ENCODE measurements at places on chromosomes 5 and 9.

DNA sequence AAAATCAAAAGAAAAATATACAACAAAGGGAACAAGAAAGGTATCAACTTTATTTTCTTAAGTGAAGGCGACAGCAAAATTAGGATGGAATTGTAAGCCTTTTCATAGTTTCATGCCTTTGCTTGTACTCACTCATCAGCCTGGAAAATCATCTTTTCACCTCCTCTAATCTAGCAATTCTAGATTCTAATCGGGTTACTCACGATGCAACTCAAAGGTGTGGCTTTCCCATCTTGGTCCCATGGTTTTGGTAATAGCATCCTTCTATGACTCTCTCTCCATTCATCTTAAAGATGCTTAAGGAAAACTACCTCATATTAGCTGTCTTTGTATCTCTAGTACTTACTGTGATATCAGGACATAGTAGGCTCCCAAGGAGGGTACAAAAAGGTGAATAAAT lies 30.5 kb downstream of the DNAH5 start:
- no peak for DNase-seq

GRCh38 chr9:72333709-72334108 lies 31.3 kb downstream of the ZFAND5 start:
- DNase-seq = no peak

DNA sequence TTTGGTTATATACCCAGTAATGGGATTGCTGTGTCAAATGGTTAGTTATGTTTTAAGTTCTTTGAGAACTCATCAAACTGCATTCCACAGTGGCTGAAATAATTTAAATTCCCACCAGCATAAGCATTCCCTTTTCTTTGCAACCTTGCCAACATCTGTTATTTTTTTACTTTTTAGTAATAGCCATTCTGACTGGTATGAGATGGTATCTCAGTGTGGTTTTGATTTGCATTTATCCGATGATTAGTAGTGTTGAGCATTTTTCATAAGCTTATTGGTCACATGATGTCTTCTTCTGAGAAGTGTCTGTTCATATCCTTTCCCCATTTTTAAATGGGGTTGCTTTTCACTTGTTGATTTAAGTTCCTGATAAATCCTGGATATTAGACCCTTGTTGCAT lies 435.7 kb upstream of the RIOK2 start:
- DNase-seq = no peak

- DNase-seq = no peak
Measured at GRCh38 chr5:142420561-142421227, 95.9 kb upstream of the SPRY4 start.

DNA sequence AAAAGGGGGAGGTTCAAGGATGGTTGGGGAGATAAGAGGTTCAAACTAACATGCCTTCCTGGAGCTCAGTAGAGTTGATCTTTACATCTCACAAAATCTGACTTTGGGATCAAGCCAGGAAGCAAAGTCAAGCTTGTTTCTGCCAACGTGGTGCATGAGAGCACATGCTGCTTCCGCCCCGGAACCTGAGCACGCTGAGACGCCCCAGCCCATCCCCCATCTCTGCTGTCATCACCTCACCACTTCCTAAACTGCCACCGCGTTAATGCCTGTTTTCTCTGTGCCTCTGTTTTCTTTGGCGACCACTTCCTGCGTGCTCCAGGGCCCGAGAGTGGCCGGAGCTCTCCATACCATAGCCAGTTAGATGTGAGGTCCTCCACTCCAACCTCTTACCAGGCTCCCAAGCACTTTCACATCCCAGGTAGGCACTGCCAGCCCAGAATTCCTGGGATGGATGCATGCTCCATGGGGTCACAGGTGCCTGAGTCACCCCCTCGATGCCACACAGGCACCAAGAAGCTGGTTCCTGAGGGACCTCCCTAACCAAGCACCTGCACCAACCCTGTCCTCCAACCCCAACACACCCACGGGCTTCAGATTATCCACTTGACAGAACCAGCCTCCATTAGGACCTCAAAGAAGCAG lies 31.2 kb upstream of the AFAP1L1 start:
- DNase-seq = peak; percentile 74

GRCh38 chr5:158124606-158125316 lies 265.8 kb upstream of the CLINT1 start:
- DNase-seq = no peak

- no peak for DNase-seq
Measured at GRCh38 chr5:59348189-59348588, 545.3 kb downstream of the PDE4D start.

GRCh38 chr5:68331192-68332079 lies 115.9 kb downstream of the PIK3R1 start:
- DNase-seq = no peak

GRCh38 chr9:88949425-88949824 lies 41.8 kb upstream of the S1PR3 start:
- no peak for DNase-seq

DNA sequence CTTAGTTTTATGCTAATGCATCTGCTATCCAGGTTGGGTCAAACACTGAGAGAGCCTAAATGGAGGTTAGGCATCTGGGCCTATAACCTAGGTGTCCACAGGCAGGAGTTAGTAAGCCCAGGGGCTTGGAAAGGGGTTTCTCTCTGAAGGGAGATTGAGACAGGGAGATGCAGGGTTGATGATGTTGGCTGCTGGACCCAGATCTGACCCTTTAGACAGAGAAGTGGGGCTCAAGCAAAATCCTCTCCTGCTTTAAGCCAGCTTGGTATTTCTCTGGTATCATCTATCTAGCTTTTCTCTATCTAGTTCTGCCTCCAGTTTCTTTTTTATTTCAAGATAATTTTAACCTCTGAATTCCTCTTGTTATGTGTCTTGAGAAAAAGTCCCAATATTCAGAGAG lies 18.3 kb upstream of the ANKRD55 start:
- DNase-seq = no peak

Measured in CD4-positive, alpha-beta T cell treated with Interleukin-4 for 1 hour (primary cell).